Hypothalamus (tissue), 51 donors: ENCODE measurements at places on chromosomes 4 and X.
A peak's percentile ranks its signal among the peaks of the same experiment; 100 is the strongest.

- DNase-seq: no peak
Measured at GRCh38 chrX:151359931-151360871, 36.8 kb upstream of the VMA21 start.

- no peak for DNase-seq
Measured at GRCh38 chrX:22043872-22044271, 11.7 kb downstream of the PHEX start.

GRCh38 chr4:42673082-42673425 lies 16.1 kb upstream of the ATP8A1 start:
- DNase-seq: no peak

- no peak for DNase-seq
Measured at GRCh38 chr4:88104902-88105610, 53.4 kb downstream of the ABCG2 start.

- DNase-seq: no peak
Measured at GRCh38 chrX:49061916-49062315, 3.1 kb downstream of the CCDC120 start.

DNA sequence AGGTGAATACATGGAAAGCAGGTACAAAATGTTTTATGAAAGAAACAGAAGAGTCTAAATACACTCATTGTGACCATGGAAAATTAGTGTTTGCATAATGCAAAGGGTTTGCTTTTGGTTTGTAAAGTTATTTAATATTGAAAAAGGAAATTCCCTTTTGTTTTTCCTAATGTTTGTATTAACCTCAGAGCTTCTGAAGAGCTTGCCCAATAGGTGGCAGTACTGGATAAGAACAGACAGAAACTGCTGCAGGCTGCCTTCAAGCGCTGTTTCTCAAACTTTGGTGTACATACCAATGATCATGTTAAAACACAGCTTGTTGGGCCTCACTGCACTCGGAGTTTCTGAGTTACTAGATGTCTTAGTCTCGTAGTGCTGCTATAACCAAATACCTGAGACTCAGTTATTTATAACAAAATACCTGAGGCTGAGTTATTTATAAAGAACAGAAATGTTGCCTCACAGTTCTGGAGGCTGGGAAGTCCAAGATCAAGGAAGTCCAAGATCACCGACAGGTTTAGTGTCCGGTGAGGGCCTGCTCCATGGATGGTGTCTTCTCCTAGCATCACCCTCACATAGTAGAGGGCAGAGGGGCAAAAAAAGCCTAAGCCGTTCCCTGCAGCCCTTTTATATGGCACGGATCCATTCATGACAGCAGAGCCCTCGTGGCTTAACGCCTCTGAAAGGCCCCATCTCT lies 54.2 kb downstream of the SUPT20HL2 start:
- DNase-seq: no peak

- DNase-seq: no peak
Measured at GRCh38 chr4:156475322-156475721, 496.3 kb downstream of the PDGFC start.

GRCh38 chr4:165563851-165564250 lies 185.0 kb downstream of the CPE start:
- no peak for DNase-seq

DNA sequence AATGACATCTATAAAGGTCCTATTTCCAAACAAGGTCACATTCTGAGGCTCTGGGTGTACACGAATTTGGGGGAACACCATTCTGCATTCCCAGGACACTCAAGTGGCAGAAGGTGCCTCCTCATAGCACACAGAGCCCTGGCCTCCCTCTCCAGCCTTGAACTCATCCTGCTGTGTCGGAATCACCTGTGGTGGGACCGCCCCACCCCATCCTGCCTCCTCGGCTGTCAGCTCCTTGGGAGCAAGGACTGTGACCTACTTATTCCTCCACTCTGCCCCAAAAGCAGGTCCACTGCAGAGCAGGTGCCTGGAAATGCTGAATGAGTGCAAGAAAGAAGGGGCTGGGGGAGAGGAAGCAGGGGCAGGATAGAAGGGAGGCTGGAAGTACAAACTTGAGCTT lies 33.5 kb downstream of the HTRA3 start:
- no peak for DNase-seq

DNA sequence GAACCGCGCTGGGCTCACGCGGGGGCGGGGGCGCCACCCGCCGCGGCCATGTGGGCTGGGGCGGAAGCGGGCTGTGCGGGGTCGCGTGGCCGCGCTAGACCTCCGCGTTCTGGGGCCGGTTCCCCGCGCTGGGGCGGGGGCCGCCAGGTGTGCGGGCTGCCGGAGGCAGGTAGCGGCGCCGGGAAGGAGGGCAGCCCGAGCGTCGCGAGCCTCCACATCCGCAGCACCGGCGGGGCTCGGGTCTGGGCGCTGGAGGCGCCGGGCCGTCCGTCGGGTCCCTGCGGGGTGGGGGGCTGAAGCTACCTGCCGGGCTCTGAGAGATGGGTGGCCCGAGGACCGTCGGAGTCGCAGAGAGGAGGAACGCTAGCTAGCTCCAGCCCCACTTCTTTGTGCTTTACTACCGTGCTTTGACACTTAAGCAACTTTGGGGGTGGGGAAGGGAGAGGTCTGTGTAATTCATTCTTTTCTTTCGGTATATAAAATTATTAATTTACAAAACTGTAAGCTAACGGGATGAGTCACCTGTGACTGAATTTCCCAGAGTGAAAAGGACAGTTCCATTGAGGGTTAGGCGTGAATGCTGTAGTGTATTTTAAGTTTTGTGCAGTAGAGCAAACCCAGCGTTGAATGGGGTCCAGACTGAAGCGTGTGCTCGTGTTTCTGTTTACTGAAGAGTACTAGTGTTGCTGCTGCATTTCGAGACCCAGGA lies 689 bp downstream of the METAP1 start:
- DNase-seq: no peak

DNA sequence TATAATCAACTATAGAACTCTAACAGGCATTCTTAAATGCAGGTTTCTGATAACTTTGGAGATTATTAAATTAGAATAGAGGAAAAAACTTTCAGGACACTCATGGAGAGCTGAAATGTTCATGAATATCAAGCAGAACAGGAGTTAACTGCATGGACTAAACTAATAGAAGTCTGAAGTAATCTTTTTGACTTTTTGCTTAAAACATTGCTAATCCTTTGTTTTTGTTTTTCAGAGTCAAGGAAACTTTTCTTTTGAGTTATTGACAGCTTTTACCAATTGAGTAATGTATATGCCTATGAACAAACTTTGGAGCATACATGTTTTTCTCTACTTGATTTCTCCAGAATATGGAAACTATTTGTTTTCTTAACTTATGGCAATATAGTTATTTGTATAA lies 112.5 kb downstream of the EIF4E start:
- DNase-seq: no peak

GRCh38 chr4:183014361-183015084 lies 84.5 kb upstream of the WWC2 start:
- no peak for DNase-seq

- peak; percentile 27 for DNase-seq
Measured at GRCh38 chrX:63784902-63785707, at the start of gene ARHGEF9. ARHGEF9 (minus strand) TSS chrX:63785214; CDS start chrX:63785145, 69 bp downstream.

DNA sequence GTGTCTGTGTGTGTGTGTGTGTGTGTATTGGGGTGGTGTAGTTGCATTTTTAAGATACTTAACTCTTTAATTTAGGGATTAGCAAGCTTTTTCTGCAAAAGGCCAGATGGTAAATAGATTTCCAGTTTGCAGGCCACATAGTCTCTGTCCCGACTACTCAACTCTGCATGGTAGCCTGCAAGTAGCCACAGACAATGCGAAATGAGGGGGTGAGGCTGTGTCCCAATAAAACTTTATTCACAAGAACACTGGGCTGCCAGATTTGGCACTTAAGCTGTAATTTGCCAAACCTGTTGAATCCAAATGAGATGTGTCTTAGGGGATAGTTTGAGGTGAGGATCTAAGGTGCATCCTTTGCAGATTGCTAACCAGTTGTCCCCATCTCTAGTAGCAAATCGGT lies 6.8 kb downstream of the ATP2B3 start:
- DNase-seq: no peak

- no peak for DNase-seq
Measured at GRCh38 chr4:177293208-177294033, 16.3 kb upstream of the NEIL3 start.

- DNase-seq: no peak
Measured at GRCh38 chr4:17347445-17347844, 164.4 kb downstream of the QDPR start.

GRCh38 chr4:76679691-76680090 lies 218.3 kb downstream of the SOWAHB start:
- no peak for DNase-seq

GRCh38 chrX:34300871-34301270 lies 168.8 kb upstream of the FAM47A start:
- DNase-seq: no peak

DNA sequence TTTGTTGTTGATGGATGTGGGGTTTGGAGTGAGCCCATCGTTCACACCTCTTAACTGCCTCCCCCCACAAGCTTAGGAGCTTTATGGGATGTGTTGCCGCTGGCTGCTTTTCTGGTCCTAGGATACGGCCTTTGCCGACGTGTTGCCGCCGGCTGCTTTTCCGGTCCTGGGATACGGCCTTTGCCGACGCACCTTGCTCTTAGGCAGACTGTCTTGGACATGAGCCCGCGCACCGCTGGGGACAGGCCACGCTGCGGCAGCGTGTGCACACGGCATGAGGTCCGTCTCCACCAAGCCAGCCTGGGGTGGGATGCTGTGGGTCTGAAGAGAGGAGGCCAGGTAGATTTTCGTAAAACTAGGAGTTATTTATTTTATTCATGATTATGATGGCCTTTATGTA lies 14.2 kb downstream of the RGS12 start:
- DNase-seq: no peak

DNA sequence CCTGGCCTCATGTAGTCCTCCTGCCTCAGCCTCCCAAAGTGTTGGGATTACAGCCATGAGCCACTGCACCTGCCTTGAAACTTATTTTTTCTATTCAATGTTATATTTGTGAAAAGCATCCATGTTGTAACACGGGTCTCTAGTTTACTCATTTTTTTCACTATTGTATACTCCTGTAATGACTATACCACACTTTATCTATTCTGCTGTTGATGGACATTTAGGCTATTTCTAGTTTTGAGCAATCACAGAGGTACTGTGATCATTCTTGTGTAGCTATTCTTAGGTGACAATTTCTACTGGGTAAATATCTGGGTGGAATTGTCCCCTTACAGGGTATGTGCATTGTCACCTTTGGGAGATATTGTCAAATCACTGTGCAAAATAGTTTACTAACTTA lies 3.6 kb downstream of the DRP2 start:
- DNase-seq: no peak

- DNase-seq: no peak
Measured at GRCh38 chr4:172042714-172043114, 229.5 kb downstream of the GALNTL6 start.

- DNase-seq: no peak
Measured at GRCh38 chrX:105006103-105006502, 214.4 kb downstream of the TEX13A start.

GRCh38 chrX:96861661-96862060 lies 22.0 kb upstream of the RPA4 start:
- no peak for DNase-seq

DNA sequence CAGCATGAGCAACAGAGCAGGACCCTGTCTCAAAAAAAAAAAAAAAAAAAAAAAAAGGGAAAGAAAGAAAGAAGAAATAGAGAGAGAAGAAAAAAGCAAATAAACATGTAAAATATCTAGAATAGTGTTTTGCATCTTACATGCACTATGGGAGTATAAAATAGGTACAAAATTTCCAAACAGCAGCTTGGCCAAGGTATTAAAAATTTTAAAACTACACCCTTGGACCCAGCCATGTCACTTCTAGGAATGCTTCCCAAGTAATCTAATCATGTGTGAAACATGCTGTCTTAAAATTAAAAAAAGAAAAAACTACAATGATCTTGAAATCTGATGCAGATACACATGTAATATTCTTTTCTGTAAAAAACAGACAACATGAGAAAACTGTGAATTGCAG lies 21.6 kb downstream of the IRF2 start:
- no peak for DNase-seq

GRCh38 chrX:118795528-118796280 lies 27.9 kb upstream of the ZCCHC12 start:
- DNase-seq: no peak

DNA sequence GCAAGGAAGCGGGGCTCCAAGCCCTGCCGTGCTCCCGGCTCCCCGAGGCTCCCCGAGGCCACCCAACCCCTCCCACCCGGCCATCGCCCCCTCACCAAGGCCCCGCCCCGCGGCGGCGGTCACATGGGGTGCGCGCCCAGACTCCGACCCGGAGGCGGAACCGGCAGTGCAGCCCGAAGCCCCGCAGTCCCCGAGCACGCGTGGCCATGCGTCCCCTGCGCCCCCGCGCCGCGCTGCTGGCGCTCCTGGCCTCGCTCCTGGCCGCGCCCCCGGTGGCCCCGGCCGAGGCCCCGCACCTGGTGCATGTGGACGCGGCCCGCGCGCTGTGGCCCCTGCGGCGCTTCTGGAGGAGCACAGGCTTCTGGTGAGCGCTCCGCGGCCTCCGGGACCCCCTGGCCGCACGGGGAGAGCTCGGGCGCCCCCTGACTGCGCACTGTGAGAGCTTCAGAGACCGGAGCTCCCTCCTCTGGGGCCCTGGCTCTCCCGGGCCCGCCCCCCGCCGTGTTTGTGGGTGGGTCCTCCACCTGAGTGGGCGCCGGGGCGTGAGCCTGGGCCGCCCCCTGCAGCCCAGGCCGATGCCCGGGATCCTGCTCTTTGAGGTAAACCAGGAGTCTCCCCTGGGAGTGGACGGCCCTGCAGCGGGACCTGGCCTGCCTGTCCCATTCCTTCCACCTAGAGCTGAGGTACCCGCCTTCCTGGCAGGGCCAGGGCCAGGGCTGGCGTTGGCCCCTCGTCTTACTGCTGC lies at the start of gene IDUA:
Gene IDUA (plus strand): TSS at position 166 of the 745 bp plus-strand sequence. CDS start 41 bp downstream, at position 207.
- DNase-seq: peak; percentile 71

DNA sequence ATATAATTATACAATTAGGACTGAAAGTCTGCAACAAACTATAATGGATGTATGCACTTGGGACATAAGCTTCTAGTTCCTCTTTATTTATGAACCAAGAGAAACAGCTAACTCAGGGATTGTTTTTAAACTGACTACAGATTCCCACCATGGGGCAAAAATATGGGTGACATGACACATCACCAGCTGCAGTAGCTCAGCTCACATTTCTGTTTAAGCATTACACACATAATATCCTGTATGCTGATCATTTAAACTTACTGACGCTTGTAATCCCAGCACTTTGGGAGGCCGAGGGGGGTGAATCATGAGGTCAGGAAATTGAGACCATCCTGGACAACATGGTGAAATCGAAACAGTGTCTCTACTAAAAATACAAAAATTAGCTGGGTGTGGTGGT lies 11.5 kb downstream of the FGB start:
- DNase-seq: no peak

DNA sequence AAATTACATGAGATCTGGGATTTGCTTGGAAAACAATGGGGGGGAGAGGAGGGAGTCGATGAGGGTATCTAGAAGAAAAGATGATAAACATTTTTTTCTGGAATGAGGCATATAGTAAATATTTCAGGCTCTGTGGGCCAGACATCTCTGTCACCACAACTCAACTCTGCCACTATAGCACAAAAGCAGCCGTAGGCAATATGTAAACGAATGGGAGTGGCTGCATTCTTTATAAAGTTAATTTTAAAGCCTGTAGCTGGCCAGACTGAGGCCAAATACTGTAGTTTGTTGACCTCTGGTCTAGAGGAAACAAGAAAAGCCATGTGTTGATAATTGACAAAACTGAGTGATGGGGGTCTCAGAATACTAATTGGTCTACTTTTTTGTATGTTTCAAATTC lies 14.1 kb upstream of the TCEANC start:
- DNase-seq: no peak
